Stimulated activated CD4-positive, alpha-beta T cell treated with anti-CD3 and anti-CD28 coated beads, Interleukin-4, amount 100 ng/mL, for 24 hours (primary cell): ENCODE measurements at places on chromosomes 1 and 21.
A peak's percentile ranks its signal among the peaks of the same experiment; 100 is the strongest.

DNA sequence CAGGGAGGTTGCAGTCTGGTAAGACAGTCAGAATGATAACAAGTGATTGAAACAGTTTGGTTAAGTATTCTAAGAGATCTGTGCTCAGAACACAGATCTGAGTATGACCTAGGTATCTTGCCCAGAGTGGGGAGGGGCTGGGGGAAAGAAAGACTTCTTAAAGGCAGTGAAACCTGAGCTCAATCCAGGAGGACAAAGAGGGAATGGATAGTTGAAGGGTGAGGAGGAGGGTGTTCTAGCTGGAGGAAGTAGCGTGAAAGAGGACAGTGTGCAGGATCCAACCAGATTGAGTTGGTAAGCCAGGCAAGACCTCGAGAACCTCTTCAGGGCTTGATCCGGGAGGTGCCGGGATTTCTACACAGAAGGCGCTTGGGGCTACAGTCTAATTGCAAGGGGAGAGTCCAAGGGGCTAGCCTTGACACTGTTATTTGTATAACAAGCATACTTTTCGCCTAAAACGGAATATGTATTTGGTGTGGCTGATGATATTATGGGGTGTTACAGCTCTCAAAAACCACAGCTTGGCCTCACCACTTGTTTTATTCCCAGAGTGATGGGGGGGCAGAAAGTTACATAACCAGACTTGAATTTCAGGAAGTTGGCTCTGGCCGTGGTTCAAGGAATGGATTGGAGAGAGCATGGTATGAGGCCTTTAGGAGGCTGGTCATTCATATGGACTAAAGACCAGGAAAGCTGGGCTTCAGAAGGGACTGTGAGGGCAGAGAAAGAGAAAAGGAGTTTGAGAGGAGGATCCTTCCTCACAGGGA is 19.1 kb downstream of the RCSD1 start:
- no peak for DNase-seq

- no peak for DNase-seq
Observed at GRCh38 chr1:51946300-51946699, 44.2 kb downstream of the RAB3B start.

- peak; percentile 72 for DNase-seq
Observed at GRCh38 chr1:109619576-109620400, at the start of the genes AMPD2 and GNAT2. AMPD2 (plus strand) TSS chr1:109619837; CDS start chr1:109621176, 1,339 bp downstream. GNAT2 (minus strand) TSS chr1:109619616; CDS start chr1:109612870, 6,746 bp downstream.

DNA sequence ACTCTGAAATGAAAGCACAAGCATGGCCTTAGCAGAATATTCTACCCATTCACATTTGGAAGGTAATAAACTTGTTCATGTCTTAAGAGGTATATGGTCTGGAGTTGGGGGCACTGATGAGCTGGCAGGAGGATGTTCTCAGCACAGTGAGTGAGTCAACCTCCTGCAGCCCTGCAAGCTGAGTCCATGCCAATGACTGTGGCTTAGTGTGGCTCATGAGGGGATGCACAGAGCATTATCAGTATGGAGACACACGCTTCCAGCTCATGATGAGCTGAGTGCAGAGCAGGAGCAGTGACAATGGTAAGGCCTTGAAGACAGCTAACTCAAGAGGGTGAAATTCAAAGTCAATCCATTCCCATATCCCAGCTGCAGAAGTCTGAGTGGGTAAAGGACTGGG is 102.3 kb downstream of the TNFSF18 start:
- peak; percentile 18 for DNase-seq

GRCh38 chr1:62117018-62117750 is 77.5 kb upstream of the L1TD1 start:
- DNase-seq = no peak

DNA sequence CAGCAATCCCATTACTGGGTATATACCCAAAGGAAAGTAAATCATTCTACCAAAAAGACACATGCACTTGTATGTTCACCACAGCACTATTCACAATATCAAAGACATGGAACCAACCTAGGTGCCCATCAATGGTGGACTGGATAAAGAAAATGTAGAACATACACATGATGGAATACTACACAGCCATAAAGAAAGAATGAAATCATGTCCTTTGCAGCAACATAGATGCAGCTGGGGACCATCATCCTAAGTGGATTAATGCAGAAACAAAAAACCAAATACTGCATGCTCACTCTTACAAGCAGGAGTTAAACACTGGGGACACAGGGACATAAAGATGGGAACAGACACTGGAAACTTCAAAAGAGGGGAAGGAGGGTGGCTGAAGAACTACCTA is 8.7 kb downstream of the ANP32E start:
- no peak for DNase-seq

GRCh38 chr21:20554785-20555184 is 443.4 kb upstream of the NCAM2 start:
- no peak for DNase-seq

DNA sequence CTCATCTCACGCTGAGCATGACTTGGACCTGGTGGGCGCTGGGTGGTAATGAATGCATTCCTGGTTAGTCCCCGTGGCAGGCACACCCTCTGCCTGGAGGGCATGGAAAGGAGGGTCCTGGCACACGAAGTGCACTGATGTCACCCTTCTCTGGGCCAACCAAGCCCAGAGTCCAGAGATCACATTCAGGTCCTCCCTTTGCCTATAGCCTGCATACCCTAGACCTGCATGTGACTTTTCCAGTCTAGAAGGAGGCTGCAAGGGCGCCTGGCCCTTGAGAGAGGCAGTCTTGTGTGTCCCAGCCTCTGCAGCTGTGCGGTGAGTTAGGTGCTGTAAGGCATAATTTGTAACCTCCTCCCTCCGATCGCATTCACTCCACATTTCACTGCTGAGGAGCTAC is 22.1 kb downstream of the PADI2 start:
- no peak for DNase-seq

GRCh38 chr21:42868196-42868595 is 11.1 kb downstream of the WDR4 start:
- no peak for DNase-seq

- no peak for DNase-seq
Observed at GRCh38 chr1:191969290-191969689, 189.0 kb upstream of the RGS18 start.

- no peak for DNase-seq
Observed at GRCh38 chr1:95951371-95952102, 717.5 kb downstream of the RWDD3 start.

DNA sequence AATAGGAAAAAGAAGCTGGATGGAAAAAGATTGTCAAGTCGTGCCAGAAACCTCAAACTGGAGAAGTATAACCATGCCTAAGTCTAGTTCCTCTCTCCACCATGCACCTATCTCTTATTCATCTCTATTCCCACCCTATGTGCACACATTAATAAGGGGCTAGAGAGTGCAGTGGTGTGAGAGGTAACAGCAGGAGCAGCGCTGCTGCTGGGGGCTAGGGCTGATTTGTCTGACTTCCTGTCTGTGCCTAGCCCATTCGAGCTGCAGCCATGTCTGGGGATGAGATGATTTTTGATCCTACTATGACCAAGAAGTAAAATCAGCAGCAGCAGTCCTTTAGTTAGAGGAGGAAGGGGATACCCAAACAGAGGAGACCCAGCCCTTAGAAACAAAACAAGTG is 43.0 kb downstream of the TRIM33 start:
- no peak for DNase-seq
